Activated T-helper 9 cell treated with anti-CD3 and anti-CD28 coated beads, Interleukin-2, amount 50 U/mL, for 16 hours (primary cell): ENCODE measurements at places on chromosomes 1 and 21.
A peak's percentile ranks its signal among the peaks of the same experiment; 100 is the strongest.

DNA sequence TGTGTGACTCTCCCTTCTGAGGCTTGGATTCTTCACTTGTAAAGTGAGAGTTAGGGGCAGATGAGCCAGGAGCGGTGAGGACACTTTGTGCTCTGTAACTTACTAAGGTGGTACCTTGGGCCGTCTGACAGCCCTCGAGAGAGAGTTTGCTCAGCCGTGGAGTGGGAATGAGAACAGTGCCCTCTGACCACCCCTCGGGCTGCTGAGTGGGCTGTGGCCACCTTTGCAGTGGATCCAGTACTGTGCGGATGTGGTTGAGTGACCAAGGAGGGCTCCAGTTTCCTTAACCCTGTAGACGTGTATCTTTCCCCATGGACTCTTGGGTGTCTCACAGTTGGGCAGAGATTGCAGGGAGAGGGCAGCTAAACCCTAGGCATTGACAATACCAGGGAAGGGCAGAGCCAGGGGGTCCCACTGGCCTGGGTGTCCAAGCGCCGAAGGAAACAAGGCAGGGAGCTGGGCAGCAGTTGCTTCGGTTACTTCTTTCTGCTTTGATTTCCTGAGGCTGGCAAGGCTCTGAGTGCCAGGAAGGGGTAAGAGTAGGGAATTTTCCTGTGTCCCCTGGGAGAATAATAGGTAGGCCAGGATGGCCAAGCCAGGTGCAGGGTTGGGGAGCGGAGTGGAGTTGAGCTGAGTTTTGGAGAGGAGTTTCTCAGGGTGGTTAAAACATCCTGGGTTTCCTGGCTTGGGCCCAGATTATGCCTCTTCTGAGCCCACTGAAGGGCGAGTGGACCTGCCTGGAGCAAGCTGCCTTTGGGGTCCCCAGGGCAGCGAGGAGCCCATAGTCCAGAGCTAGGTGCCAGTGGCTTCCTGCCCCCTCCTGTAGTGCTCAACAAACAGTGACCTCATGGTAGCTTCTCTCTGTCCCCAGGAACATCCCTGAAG lies 27.6 kb downstream of the HMGCS2 start:
- DNase-seq: no peak

GRCh38 chr21:37380349-37381323 lies 14.1 kb downstream of the DYRK1A start:
- no peak for DNase-seq

DNA sequence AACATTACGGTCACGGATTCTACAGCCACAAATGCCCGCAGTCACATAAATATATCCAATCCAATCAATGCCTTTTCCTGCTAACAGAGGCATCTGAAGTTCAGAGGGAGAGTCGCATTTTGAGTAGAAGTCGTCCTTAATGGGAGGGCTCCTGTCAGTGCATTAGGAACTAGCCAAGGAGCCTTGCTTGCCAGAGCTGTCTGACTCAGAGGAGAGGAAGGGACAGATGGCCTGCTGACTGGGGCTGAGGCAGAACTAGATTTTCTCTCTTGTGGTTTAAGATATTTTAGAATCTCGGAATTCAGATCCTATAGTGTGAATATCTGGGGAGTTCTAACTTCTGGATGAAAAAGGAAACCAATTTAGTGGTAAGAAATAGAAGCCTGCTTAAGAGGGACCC lies 10.6 kb downstream of the XKR8 start:
- DNase-seq: no peak

- no peak for DNase-seq
Measured at GRCh38 chr1:114512595-114513280, 1.7 kb upstream of the TRIM33 start.

GRCh38 chr1:159602501-159602999 lies 14.9 kb downstream of the APCS start:
- DNase-seq: no peak

- no peak for DNase-seq
Measured at GRCh38 chr1:101826416-101826815, 170.3 kb downstream of the OLFM3 start.

- no peak for DNase-seq
Measured at GRCh38 chr1:27539901-27540861, 50.2 kb upstream of the WASF2 start.

DNA sequence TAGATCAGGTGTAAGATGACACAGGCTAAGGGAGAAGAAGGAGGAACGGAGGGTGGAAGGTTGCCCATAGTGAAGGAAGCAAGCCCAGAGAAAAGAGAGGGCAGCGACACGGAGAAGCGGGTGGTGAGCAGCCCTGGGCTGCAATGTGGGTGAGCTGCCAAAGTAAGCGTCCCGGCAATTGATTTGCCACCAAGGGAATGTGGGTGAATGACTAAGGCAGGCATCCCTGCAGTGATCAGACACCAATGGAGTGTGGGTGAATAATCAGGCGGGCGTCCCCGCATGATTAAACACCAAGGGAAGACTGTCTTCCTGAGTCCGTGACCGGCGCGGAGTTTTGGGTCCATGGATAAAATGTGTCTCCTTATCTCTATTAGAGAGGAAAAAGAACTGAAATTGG lies 79.6 kb downstream of the UCHL5 start:
- DNase-seq: no peak

- DNase-seq: no peak
Measured at GRCh38 chr1:230712470-230712942, 1.4 kb downstream of the AGT start.

- DNase-seq: no peak
Measured at GRCh38 chr1:226957714-226958113, 17.6 kb downstream of the COQ8A start.

- DNase-seq: no peak
Measured at GRCh38 chr1:150981805-150982712, at the start of gene ANXA9. ANXA9 (plus strand) TSS chr1:150982292; CDS start chr1:150983106, 814 bp downstream.

GRCh38 chr1:154488922-154489321 lies 13.1 kb upstream of the TDRD10 start:
- DNase-seq: no peak

DNA sequence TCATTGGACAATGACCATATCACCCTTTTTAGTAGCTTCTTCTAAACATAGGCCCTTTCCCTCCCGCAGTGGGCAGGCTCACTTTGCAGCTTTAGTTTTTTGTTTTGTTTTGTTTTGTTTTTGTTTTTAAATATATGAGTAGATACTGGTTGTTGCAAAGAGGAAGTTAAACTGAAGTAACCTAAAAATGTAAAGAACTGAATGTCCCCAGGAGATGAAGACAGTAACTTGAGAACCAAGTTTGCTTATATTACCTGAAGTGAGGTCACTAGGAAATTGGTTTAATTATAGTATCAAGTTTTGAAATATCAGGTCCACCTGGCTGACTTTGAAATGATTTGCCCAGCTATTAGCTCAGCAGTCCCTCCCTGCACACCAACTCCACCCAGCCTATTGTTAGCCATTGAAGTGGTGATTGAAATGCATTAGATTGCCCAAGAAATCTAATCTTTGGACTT lies 18.2 kb downstream of the SMAP2 start:
- no peak for DNase-seq

GRCh38 chr1:110643879-110644472 lies 30.8 kb downstream of the KCNA3 start:
- DNase-seq: no peak

- DNase-seq: no peak
Measured at GRCh38 chr1:14583788-14584187, 14.7 kb upstream of the KAZN start.

DNA sequence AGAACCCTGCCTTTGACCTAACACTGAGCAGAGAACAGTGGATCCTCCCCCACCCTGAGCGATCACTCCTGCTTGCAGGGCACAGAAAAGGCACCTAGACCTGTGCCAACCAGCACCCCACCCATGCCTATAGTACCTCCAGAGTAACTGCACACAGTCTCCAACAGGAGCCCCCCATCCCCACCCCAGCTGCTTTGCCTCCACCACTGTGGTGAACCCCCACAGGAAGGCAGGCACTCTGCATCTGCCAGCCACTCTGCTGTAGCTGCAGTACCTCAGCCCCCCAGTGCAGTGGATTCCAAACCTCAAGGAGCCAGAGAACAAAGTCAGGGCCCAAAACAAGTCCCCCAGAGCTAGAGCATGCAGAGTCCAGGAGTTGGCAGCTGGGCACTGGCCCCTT lies 10.7 kb downstream of the SPATC1L start:
- DNase-seq: no peak

DNA sequence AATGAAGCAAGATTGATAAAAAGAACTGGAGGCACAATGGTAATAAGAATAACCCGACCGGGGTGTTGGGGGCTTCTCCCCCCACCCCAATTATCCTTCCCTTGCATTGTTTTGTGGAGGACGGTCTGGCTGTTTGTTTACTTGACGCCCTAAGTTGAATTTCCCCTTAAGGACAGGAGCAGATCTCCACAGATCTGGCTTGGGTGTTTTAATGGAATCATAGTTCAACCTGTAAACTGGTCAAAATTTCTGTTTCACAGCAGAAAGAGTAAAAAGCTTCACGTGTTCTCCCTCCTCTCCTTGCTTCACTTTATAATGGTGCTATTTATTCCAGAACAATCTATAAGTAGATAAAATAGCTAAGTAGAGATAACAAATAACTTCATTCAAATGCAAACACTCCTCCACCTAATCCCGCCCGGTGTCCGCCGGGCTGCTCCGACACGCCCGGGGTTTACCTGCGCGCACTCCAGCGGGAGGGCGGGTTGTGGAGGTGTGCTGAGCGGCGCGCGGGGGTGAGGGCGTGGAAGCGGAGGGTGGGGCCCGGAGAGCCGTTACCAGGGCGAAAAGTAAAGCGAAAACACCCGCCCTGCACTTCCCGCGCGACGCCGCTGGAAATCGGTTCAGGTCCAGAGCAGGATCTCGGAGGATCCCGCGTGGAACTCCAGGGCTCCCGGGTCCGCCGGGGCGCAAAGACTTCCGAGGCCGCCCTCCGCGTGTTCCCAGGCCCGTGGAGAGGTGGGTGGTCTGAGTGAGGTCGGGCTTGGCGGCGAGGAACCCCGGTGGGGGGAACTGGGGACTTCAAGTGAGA lies 2.0 kb upstream of the ATF3 start:
- peak; percentile 41 for DNase-seq

DNA sequence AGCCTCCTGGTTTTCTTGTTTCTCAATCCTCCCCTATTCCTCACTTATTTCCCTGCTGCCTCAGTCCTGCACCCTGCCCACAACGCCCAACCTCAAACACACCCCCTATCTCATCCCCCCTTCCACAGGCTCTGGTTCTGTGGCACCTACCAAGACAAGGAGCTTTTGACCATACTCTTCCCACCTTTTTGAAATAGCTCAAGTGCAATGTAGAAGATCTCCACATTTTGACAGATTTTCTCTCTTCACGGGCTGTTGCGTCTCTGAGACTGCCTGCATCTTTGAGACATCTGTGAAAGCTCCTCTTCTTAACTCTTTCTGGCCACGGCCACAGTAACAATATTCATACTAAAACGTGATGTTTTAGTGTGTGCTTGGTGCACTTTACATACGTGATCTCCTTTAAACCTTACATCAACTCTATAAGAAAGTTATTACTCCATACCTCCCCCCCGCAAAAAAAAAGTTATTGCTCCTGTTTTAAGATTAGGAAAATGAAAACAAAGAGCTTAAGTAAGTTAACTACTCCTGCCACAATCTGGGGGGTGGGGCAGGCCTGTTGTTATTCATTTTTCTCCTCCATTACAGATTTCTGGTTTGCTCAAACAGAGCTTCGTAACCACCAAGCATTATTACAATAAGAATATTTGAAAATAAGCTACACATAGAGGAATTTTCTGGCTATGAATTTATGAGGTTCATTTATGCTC lies 1.8 kb upstream of the SERBP1 start:
- no peak for DNase-seq

DNA sequence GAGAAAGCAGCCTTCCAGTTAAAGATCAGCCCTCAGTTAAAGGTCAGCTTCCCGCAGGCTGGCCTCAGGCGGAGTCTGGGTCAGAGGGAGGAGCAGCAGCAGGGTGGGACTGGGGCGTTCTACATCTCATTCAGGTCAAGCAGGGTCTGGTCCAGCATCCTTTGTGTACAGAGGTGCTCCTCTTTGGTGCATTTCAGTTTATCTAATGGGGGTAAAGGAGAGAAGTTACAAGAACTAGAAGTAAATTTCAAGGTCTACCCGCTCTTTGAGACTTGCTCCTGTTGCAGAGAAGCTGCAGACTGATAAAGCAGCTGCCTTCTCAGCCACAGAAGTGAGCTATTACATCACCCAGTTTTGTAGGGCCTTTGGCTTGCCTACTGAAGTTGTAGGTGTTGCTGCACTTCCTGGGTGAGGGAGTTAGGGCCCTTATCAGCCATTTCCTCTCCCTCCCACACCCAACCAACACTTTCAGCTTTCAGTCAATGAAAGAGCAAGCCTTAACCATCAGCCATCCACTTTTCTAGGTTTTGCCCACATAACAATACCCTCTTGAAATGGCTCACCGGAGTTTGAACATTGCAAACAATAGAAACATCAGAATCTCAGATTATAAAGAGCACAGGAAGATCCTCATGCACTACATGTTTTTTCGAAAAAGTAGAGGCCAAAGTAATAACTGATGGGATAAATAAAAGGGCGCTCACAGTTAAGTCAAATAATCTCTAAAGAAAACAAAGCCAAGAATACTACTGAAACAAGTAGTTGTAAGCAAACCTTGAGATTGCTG lies 2.8 kb upstream of the NUP210L start:
- DNase-seq: peak; percentile 48

DNA sequence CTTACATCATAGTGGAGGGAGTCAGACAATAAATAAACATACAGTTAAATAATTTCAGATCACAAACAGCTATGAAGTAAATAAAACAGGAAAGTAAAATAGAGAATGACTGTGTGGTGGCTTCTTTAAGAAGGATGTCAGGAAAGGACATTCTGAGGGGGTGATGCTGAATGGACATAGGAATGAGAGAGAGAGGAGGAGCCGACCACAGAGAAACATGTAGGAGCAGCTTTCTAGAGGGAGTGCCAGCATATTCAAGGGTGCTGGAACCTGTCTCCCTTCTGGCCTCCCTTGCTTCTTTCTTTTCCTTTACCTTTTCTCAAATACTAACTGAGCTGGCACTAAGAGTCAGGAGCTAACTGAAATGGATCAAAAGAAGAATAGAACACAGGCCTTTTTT lies 20.5 kb upstream of the BCL10 start:
- no peak for DNase-seq

GRCh38 chr21:41928621-41929220 lies 25.1 kb downstream of the C2CD2 start:
- DNase-seq: no peak

GRCh38 chr1:107575226-107575625 lies 389.8 kb downstream of the VAV3 start:
- no peak for DNase-seq

DNA sequence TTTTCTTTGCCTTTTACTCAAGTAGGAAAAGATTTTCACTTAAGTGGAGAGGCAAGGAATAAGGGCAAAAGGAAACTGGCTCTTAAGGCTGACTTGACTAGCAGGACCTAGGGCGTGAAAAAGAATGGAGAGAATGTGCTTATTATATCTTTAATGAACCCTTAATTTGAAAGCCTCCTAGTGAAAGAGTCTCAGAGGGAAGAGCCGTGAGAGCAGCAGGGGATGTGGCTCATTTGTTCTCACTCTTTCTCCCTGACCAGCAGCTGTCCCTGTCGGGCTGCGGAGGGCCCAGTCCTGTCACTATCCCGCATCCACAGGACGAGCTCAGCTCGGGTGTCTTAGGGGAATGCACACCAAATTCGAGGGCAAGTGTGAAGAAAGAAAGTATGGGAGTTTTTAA lies 180.1 kb downstream of the EDEM3 start:
- DNase-seq: no peak
